ENCODE measurements at places on chromosomes 2 and 18.

DNA sequence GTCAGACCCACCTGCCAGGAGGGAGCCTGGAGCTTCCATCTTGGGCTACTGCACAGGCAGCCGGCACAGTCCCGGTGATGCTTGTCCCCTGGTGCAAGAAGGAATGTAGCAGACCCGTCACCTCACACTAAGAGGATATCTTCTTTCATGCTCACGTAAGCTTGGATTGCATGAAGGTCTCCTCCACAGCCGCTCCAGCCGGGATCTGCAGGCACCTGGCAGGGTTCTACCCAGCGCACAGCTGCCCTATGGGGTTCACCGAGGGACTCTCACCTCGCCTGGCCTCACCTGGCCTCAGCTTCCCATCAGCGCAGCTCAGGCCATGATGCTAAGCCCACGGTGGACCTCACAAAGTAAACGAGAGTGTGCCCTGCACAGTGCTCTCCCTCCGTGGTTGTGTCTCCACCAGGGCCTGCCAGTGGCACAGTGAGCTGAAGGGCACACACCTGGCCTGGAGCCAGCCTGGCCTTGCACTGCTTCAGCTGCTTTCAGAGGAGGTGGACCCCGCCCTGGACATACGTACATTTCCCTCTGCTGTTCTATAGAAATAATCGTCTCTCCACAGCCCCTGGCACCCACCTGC lies 239.1 kb downstream of the SEPTIN10 start:
- DNase-seq, result no peak

- no peak for DNase-seq
Measured at GRCh38 chr2:167157523-167157922, 269.2 kb downstream of the XIRP2 start.

DNA sequence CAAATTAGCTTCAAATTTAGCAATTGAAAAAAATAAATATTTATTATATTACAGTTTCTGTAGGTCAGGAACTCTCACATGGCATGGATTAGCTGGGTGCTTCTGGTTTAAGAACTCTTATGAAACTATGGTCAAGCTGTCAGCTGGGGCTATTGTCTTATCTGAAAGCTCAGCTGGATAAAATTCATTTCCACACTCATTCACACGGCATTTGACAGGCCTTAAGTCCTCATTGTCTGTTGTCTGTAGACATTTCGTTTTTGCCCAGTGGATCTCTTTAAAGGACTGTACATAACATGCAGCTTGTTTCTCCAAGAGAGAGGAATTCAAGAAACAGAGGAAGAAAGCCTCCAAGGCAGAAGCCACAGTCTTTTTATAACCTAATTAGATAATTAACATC lies 1556.8 kb upstream of the SLC39A10 start:
- DNase-seq, result no peak

DNA sequence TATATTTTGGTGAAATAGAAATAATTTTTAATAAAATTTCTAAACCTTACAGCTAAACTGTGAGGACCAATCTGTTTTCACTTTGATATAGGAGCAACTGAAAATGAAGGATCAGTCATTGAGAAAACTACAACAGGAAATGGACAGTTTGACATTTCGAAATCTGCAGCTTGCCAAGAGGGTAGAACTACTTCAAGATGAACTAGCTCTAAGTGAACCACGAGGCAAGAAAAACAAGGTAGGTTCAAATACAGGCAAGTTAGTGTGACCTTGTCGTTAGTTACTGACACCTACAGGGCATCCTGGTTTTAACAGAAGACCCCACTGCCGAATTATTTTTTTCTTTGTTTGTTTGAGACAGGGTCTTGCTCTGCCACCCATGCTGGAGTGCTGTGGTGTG lies 75.5 kb upstream of the STON1 start:
- DNase-seq, result no peak

DNA sequence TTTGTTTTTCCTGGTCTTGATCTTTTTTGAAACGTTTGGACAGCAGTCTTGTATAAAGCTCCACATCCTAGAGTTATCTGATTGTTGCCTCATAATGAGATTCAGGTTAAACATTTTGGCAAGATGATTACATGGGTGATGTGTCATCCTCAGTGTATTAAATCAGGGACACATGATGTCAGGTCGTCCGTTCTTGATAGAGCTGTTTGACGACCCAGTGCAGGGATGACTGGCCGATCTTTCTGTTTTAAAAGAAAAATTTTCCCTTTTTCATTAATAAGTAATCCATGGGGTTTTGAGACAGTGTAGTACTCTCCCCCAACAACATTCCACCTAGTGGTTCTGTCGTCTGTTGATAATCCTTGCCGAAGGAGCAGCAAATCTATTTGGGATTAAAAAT lies 44.5 kb upstream of the SERPINB2 start:
- DNase-seq, result no peak

DNA sequence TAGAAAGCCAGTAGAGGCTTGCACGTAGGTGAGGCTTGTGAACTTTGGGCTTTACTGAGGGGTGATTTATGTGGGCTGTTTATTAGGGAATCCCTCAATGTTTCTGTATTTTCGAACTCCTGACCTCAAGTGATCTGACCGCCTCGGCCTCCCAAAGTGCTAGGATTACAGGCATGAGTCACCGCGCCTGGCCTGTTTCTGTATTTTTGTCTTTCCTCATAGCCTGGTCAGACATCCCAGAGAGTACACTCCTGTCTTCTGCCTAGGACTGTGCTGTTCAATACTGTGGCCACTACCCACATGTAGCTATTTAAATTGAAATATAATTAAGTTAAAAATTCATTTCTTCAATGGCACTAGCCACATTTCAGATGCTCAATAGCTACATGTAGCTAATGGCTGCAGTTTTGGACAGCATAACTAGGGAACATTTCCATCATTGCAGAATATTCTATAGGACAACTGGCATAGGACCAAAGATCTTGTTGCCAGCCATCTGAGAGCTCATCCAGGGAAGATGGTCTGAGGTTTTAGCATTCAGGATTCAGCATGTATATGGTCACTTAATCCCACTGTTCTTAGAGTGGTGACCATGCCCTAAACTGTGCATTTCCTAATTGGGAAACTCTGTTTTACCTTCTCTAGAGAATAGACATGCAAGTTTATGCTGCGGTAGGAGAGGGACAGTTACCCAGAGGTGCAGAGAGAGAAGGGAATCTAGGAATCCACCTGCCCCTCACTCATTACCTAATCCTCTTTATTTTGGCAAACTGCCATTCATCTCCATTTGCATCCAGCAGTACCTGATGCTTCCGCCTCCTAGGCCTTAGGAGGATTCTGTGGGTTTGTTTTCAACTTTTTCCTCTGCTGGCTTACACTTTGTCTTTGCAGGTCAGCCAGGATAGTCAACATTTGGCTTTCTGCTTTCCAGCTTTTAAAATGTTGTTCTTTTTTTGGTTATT lies 64.4 kb downstream of the LCLAT1 start:
- no peak for DNase-seq

DNA sequence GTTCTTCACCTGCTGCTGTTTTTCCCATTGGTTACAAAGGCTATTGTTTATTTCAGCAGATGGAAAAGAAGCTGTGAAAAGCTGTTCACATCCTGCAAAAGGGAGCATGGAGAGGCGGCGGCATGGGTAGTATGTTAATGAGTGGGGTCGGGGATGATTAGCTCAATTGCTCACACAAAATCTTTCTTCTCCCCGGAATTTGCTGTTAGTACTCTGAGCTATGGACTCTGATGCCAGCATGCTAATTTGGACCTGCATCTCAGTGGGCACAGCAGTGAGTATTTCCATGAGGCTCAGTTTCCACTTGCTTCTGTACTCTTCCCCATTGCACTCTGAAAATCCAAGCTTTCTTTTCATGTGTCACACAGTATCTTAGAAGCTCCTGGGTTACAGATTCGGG lies 61.6 kb downstream of the DNER start:
- no peak for DNase-seq

DNA sequence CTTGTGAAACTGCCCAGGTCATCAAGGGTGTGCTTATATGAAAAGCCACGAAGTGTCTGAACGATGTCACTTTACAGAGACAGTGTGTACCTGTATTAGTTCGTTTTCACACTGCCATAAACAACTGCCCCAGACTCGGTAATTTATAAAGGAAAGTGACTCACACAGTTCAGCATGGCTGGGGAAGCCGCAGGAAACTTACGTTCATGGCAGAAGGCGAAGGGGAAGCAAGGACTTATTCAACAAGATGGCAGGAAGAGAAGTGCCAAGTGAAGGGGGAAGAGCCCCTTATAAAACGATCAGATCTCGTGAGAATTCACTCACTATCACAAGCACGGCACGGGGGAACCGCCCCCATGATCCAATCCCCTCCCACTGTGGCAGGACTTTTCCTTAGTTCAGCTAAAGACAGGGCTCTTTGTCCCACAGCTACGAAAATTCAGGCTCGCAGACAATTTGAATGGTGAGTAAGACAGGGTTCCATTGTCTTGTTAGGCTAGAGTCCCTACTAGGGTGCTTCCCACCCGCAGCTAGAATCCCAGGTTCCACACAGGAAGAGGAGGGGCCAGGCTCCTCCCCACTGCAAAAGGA lies 20.1 kb downstream of the TMEM177 start:
- DNase-seq, result peak; percentile 40
